ENCODE measurements at places on chromosomes 13 and 19. TPM values are rescaled to one million over a fixed set of nuclear protein-coding genes. Genes with fewer than 3 reads are reported as not detected.

GRCh38 chr13:113641426-113641825 lies 16.6 kb downstream of the ATP4B start:
- no peak for DNase-seq

GRCh38 chr13:66748712-66749111 lies 481.4 kb downstream of the PCDH9 start:
- no peak for DNase-seq

GRCh38 chr19:38107129-38107528 lies 116.9 kb downstream of the DPF1 start:
- DNase-seq = no peak

- no peak for DNase-seq
These were observed 62.4 kb upstream of the RAP2A start for GRCh38 chr13:97371486-97372109.

DNA sequence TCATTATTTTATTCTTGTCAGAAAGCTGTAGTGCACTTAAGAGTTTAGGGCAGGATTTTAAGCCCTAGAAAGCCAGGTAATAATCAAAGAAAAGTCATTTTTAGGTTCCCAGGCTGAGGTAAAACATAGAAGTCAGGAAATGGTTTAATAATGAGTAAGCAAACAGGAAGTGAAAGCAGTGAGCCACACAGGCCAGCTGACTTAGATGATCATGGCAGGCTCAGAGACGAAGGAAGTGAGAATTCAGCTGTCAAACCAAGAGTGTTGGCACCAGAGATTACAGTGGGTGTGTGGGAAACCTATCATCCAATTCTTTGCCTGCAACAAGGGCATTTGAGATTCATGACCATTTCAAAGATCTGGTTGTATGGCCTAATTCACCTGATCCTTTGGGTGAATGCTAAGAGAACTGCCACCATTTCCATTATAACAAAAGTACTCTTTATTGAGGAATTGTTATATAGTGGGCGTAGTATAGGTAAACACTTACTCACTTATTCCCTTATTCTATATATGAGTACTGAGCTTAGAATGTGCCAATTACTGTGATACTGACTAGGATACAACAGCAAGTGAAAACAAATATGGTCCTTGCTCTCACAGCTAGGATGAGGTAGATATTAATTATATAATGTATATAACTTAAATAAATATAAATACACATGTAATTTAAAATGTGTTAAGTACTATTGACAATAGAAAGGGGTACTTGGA lies 103.7 kb upstream of the EDNRB start:
- no peak for DNase-seq

DNA sequence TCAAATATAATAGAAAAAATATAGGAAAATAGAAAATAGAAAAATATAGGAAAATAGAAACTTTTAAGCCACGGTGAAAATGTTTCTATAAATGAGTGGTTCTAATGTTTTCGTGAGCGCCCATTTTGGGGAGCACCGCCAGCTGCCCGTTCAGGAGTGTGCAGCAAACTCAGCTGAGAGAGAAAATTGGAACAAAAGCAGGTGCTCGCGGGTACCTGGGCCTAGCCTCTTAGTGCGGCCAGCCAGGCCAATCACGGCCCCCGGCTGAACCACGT lies 204 bp upstream of the PDX1 start:
- DNase-seq = no peak

DNA sequence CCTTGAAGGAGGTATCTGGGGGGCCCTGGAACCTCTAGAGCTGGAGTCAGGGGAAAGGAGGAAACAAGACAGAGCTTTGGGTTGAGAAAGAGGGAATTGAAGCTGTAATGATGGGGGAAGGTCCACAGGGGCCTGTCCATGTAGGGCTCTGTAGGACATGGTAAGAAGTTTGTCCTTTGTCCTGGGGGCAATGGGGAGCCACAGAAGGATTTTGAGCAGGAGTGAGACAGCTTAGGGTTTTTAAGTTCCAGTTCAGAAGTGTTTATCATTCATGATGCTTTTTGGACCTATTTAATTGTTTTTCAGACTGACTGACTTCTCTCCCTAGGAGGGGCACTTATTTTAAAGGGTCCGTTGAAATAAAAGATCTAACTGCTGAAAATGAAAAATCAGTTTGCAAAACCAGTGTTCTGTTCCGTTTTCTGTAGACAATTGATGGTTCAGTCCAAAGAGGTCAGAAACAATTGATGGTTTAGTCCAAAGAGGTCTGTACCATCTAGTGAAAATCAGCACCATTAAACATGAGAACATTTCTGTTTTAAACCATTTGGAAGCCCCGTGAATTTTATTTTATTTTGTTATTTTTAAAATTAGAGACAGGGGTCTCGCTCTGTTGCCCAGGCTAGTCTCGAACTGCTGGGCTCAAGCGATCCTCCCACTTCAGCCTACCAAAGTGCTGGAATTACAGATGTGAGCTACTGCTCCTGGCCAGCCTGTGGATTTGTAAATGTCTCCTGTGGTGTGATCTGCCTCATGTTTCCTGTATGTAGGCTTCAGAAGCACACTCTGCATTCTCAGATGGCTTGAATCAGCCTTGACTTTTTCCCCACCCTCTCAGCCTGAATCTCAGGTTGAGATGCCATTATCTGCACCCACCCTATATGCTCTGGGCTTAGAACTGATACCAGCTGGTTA lies 8.4 kb downstream of the PLD3 start:
- DNase-seq = no peak

DNA sequence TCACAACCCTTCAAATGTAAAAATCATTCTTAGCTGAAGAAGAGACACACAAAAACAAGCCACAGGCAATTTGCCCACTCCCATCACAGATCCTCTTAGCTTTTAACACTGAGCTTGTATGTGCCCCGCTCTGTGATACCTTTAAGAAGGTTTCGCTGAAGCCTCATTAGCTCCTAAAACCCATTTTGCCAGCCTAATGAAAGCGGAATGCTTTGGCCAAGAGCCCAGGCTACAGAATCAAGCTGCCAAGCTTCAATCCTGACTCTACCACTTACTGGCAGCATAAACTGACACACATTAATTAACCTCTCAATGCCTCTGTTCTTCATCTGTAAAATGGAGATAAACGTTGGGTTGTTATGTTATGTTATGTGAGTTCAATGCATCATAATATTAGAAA lies 10.5 kb downstream of the ZNF112 start:
- DNase-seq = no peak

DNA sequence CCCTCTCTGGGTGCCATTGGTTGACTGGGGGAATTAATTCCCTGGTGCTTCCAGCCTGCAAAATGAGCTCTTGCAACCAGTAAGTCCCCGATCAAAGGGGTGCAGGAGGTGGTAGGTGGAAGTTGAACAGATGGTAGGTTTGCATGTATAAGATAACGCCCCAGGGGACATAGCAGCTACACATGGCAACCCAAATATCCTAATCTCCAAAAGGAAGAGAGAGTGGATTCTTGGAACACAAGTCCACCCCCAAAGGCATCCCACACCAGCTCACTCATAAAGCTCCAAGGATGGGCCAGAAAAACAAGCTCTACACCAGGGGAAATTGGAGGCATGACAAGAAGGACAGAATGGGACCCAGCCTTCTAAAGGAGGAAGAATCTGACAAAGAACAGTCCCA lies 4.8 kb downstream of the CD209 start:
- DNase-seq = no peak

- no peak for DNase-seq
These were observed 1.2 kb downstream of the SEMA6B start for GRCh38 chr19:4557971-4558941.

DNA sequence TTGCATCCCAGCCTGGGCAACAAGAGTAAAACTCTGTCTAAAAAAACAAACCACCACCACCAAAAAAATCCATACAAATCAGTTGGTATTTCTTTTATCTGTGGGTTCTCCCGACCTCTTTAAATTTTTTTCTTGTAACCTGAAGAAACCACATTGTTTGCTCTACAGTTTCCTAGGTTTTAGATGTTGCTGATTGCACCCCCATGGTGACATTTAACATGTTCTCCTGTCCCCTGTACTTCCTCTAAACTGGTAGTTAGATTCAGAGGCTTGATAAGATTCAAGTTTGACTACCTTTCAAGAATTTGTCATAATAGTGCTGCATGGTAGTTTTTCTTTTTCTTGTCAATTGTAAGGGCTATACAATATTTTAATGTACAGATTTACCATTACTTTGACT lies 24.0 kb downstream of the ALG5 start:
- DNase-seq = no peak

GRCh38 chr19:6774821-6775707 lies 2.6 kb downstream of the VAV1 start:
- DNase-seq = no peak

DNA sequence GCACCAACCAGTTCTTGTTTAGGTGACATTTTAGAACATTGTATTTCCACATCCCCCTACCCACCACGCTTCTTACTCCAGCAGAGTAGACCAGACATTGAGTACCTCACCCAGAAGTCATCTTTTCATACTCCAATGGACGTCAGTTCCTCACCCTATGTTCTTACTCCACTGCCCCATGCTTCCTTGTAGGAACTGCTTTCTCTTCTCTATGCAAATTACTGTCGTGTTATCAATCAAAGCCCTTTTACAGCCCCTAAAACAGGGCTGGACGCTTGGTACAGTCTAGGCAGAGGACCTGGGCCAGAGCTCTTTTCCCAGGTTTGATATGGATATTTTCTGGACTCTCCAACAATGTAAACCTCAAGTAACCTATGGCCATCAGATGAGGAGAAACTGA lies 58.2 kb downstream of the USP12 start:
- no peak for DNase-seq

DNA sequence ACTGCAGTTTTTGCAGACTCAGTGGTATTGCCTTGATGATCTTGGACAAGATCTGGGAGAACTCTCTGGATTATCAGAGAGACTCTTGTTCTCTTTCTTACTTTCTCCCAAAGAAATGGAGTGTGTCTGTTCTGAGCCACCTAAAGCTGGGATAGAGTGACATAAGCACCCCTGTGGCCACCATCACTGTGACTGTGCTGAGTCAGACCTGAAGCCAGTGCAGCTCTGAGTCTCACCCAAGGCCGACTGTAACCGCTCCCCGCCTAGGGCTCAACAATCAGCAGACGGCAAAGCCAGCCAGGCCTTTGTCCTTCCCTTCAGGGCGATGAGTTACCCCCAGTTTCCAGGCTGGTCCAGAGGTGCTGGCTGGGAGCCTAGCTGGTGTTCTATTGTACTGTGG lies 795.6 kb downstream of the UQCRFS1 start:
- DNase-seq = no peak

DNA sequence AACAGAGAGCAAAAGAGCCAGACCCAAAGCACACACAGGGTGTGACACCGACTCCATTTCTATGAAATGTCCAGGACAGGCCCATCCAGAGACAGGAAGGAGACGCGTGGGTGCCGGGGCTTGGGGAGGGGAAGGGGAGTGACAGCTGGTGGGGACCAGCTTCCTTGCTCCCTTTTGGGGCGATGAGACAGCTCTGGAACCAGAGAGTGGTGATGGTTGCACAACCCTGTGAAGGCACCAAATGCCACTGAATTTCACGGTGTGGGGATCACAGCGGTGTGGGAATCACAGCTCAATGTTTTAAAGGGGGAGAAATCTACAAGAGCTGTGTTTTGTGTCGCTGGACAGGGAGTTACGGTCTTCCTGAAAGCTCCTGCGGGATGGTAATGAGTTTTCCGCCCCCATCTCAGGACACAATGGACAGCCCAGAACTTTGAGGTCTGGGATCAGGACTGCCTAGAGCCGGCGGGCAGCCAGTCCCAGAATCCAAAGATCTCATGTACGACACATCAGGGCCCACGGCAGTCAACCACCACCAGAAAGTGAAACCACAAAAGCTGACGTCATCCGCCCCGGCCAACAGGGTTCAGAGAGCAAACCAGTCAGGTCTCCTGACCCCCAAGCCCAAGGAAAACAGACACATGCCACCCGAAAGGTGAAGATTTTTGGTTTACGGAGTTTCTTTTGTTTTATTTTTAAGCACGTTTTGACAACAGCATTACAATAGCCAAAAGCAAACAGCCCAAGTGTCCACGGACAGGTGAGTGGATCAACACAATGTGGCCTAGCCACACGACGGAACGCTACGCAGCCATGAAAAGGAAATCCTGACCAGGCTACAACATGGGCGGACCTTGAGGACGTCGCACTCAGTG lies 7.3 kb downstream of the SGTA start:
- DNase-seq = no peak

DNA sequence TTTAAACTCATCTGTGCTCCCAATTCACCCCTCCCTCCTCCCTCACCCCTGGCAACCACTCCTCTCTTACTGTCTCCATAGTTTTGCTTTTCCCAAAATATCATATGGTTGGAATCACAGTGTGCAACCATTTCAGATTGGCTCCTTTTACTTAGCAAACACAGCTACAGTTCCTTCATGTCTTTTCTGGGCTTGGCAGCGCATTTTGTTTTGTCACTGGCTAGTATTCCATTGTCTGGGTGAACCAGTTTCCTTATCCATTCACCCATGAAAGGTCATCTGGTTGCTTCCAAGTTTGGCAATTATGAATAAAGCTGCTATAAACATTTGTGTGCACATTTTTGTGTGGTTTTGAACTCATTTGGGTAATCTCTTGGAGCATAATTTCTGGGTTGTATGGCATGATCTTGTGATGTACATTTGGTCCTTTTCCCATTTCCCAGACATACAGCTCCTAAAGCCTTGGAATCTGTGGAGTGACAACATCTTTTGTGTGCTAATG lies 23.9 kb upstream of the GAS6 start:
- DNase-seq = no peak

DNA sequence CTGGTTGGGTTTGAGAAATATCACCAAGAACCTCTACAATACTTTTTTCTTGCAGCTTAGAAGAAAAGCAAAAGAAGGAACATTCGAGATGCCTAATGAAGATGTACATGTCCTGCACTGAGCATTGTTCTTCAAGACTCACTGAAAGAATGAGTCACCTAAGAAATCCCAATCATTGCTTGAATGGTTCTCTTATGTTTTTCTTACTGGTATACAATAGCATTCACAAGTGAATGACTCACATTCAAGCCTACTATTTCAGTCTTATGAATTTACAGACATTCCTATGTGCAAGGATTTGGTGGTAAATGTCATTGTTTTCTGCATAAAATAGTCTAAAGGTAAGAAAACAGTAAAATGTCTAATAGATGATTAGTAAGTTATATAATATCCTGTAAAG lies 594.6 kb downstream of the PCDH9 start:
- DNase-seq = no peak

- DNase-seq = no peak
These were observed 553.9 kb upstream of the ARGLU1 start for GRCh38 chr13:107121793-107122192.

NRTN gene
- total RNA-seq = not detected

C1QTNF9B gene
- not detected for total RNA-seq

LILRA1 gene
- 0.16 TPM for total RNA-seq

RASGRP4 gene
- 0.16 TPM for total RNA-seq

KIR2DL4 gene
- total RNA-seq = not detected

TMEM145 gene
- 47.1 TPM for total RNA-seq

PSG11 gene
- not detected for total RNA-seq

LGALS14 gene
- total RNA-seq = not detected

VAV1 gene
- total RNA-seq = 2.5 TPM

EBI3 gene
- total RNA-seq = 0.47 TPM
